ENCODE measurements at places on chromosomes 3 and 15.

GRCh38 chr3:159448902-159449301, 539.7 kb upstream of the IL12A start:
- DNase-seq: no peak

GRCh38 chr15:82936966-82937711, 15.4 kb downstream of the HOMER2 start:
- peak; percentile 73 for DNase-seq

- peak; percentile 83 for DNase-seq
Measured at GRCh38 chr3:160006282-160007163, 17.9 kb downstream of the IL12A start.

- DNase-seq: no peak
Measured at GRCh38 chr15:44308415-44308814, 19.9 kb downstream of the GOLM2 start.

DNA sequence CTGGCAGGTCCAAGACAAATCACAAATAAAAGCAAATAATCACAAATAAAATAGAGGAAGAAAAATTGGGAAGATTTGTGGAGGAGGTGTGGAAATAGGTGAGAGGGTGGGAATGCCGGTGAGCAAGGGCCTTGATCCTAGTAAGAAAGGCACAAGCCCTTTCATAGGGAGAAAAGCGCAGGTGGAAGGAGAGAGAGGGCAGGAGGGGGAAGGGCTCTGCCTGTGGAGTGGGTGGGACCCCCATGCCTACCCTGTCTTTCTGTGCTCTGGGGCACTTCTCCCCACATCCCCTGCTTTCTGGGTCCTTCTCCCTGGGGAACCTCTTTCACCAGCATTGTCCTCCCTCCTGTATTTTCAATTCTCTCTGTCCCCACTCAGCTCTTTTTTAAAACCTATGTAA, 711 bp upstream of the TGM5 start:
- no peak for DNase-seq

GRCh38 chr3:32551087-32551486, 19.6 kb downstream of the DYNC1LI1 start:
- no peak for DNase-seq

GRCh38 chr3:99777708-99778107, 40.0 kb upstream of the CMSS1 start:
- DNase-seq: no peak

DNA sequence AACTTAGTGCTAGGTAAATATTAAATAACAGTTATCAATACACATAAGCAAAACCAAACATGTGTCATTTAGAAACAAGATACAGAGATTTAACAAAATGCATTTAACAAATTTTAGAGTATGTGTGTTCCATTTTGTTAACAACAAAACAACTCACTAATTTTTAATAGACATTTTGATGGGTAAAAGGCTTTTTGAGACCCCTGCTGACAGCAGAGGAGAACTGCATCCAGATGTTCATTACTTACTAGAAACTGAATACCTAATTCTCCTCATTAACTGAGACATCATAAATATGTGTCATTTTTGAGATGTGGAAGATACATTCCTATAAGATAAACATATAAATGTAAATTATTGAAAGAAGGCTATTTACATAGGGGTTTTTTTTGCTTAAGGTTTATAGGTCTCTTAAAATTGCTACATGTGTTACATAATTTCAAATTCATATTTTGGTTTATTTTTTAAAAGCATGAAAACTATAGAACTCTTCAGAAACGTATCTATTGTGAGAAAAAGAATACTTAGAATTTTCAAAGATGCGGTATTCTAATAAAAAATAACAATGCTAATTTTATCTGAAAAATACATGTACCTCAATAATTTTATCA, 1009.8 kb downstream of the TUSC7 start:
- peak; percentile 37 for DNase-seq

DNA sequence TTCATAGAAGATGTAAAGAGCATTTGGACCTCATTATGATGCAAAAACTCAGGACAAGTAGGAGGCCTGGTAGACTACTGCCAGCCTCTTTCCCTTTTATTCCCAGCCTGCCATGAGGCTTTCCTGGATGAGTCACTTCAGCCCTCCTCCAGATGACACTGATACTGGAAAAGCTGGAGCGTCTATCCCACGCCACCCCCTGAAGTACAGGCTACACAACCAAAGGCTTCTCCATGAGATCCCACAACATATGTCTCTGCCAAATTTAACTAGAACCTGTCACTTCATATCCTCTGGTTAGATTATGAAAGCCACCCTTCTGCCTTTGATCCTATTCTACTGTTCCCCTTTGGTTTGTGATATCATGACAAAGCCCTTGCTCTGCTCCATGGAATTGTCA, 56.1 kb upstream of the CPNE4 start:
- no peak for DNase-seq

Measured in RKO (cell line).